ENCODE measurements at places on chromosomes 5 and 9.

- DNase-seq, result no peak
Measured at GRCh38 chr9:134996591-134997530, 79.1 kb upstream of the FCN1 start.

- no peak for DNase-seq
Measured at GRCh38 chr9:94928691-94929368, 202.3 kb downstream of the AOPEP start.

DNA sequence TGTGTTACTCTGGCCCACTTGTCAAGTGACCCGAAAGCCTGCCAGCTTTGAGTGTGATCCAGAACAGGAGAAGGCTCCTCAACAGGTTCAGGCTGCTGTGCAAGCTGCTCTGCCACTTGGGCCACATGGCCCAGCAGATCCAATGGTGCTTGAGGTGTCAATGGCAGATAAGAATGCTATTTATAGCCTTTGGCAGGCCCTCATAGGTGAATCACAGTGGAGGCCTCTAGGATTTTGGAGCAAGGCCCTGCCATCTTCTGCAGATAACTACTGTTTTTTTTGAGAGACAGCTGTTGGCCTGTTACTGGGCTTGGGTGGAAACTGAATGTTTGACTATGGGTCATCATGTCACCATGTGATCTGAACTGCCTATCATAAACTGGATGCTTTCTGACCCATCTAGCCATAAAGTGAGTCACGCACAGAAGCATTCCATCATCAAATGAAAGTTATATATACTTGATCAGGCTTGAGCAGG, 180.8 kb downstream of the CARTPT start:
- DNase-seq, result no peak

DNA sequence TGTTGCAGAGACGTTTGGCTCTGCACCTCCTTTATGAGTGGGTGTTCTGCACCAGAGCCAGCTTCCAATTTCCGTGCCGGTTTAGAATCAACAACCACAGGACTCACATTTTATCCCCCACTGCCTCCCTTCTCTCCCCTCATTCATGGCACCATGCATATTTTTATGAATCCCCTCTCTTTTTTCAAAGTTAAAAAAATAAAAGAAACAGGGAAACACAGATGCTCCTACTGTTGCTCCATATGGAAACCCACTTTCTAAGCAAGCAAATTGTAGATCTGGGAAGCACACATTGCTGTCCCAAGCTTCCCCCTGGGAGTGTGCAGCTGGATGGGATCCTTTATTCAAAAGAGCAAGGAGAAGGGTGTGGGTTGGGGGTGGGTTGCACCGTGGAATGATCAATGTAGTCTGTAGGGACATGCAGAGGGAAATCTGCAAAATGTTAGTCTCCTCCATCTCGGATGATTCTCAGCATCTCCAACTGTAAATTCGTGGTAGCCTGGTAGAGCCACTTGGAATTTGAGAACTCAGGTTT, 410.0 kb upstream of the ADAMTSL1 start:
- no peak for DNase-seq

- DNase-seq, result no peak
Measured at GRCh38 chr5:90356622-90357021, 52.9 kb downstream of the CETN3 start.

- DNase-seq, result no peak
Measured at GRCh38 chr9:127829205-127829906, 25.1 kb downstream of the ENG start.

GRCh38 chr9:16102154-16102553, 549.3 kb downstream of the CCDC171 start:
- DNase-seq, result no peak

- DNase-seq, result no peak
Measured at GRCh38 chr5:150506571-150507473, 1.1 kb upstream of the NDST1 start.

- DNase-seq, result no peak
Measured at GRCh38 chr5:21237461-21237860, 1249.5 kb upstream of the CDH18 start.

DNA sequence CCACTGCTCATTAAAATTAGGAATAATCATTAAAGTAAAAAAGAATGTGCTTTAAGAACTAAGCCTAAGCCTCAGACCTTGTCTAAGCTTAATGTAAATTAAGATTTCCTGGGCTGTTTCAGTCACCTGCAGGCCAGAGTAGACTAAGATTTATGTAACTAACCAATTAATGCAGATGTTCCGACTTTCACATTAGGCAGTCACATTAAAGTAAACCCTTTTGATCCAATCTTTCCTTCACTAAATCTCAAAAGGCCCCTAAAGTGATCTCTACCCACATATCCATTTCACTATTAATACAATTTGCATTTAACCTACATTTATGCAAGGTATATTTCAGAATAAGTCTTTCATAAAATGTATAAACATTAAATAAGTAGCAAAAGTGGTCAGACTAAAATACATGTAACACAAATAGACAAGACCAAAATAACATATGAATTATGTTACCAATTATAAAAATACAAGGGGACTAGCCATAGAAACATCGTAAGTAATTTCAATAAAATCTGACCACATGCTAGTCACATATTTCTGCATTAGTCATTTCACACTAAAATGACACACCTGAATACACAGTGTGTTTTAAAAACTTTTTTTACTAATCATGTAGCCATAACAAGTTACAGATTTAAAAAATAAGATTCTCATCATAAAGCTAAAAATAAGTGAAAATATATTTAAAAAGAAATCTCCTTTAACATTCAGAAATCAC, 7.7 kb downstream of the NR3C1 start:
- no peak for DNase-seq

GRCh38 chr5:157594257-157594656, 18.7 kb upstream of the ADAM19 start:
- no peak for DNase-seq

DNA sequence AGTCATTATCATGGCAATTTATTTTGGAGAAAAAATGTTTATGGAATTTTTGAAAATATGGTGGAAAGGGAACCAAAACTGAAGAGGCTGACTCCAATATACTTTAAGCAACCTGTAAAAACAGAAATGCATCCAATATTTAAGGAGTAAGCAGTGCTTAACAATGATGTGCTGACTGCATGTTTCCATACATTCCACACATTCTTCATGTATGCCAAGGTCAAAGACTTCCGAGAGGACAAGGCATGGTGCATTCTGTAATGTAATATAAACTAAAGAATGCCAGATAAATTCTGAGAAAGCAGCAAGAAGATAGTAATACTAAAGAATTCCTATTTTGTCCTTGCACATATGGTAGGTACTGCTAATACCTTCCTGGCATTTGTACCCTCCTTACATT, 2015.9 kb upstream of the CDH9 start:
- DNase-seq, result no peak

GRCh38 chr9:8085986-8086385, 286.4 kb upstream of the DMAC1 start:
- DNase-seq, result no peak

- DNase-seq, result no peak
Measured at GRCh38 chr9:105330755-105331154, 86.3 kb downstream of the SLC44A1 start.

- no peak for DNase-seq
Measured at GRCh38 chr5:5246736-5247135, 106.6 kb downstream of the ADAMTS16 start.

- no peak for DNase-seq
Measured at GRCh38 chr5:154618696-154619095, 136.5 kb upstream of the LARP1 start.

DNA sequence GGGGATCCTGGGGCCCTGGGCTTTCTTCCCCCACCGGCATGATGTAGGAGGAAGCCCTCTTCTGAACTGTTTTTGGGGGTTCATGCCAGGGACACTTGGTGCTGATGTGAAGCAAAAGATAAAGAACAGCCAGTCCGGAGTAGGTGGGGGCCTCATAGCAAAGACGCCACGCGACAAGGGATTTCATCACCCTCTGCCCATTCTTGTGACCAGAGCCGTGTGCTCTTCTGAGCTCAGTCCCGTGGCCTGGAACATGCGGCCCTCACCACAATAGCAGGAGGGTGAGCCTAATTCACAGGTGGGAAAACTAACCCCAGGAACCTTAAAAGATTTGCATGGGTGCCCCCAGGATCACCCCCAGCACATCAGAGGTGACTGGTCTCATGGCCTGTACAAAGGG, 225.9 kb downstream of the HSPA4 start:
- DNase-seq, result no peak

- no peak for DNase-seq
Measured at GRCh38 chr5:55520117-55520839, 14.5 kb downstream of the PLPP1 start.

GRCh38 chr9:78009186-78009585, 22.4 kb downstream of the GNAQ start:
- no peak for DNase-seq

DNA sequence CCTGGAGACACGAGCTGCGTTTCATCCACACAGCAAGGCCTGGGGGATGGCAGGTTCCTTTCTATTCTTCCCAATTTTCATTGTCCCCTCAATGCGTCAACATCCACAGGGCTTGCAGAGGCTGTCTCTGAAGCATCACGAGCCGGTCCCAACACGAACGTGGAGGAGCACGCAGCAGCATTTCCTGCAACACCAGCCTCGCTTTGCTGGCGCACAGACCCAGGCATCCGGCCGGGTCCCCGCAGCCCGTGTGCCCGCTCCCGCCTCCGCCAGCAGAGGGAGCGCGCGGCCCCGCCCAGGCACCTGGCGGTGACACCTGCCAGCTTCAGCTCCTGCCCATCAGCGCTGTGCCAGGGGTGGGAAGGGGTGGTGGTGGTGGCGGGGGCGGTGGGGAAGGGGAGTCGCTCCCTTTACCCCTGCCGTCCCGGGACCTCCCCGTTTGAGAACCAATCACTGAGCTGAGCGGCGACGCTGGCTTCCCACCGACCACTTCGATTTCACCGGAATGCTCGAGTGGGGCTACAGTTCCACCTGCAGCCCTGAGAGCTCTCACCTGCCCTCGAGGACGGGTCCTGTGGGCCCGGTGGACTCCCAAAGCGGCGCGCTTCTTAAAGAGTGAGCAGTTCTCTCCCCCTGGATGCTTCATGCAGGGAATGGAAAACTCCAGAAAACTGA, 464.5 kb downstream of the ICE1 start:
- no peak for DNase-seq

DNA sequence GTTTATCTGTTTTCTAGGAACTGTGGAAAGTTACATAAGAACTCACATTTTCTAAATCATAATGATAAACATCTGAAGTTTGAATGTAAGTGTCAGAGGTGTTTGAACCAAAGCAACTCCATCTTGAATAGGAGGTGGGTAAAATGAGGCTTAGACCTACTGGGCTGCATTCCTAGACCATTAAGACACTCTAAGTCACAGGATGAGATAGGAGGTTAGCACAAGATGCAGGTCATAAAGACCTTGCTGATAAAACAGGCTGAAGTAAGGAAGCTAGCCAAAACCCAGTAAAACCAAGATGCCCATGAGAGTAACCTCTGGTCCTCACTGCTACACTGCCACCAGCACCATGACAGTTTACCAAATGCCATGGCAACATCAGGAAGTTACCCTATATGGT, 297.7 kb upstream of the POU5F2 start:
- DNase-seq, result no peak

- DNase-seq, result no peak
Measured at GRCh38 chr9:89177944-89178829, at the start of gene SHC3. SHC3 (minus strand) TSS chr9:89178818; CDS start chr9:89178460, 358 bp downstream.

- DNase-seq, result no peak
Measured at GRCh38 chr5:74641735-74642542, 1.4 kb upstream of the ENC1 start.

GRCh38 chr9:135600296-135600817, 38.8 kb downstream of the PAEP start:
- no peak for DNase-seq

- DNase-seq, result no peak
Measured at GRCh38 chr5:172502410-172502809, 48.1 kb upstream of the SH3PXD2B start.

- no peak for DNase-seq
Measured at GRCh38 chr5:150779397-150780186, 1.0 kb downstream of the SMIM3 start.

GRCh38 chr5:174903172-174903732, 178.9 kb downstream of the MSX2 start:
- DNase-seq, result no peak

GRCh38 chr9:21974722-21975409, 19.3 kb downstream of the CDKN2A start:
- DNase-seq, result no peak

DNA sequence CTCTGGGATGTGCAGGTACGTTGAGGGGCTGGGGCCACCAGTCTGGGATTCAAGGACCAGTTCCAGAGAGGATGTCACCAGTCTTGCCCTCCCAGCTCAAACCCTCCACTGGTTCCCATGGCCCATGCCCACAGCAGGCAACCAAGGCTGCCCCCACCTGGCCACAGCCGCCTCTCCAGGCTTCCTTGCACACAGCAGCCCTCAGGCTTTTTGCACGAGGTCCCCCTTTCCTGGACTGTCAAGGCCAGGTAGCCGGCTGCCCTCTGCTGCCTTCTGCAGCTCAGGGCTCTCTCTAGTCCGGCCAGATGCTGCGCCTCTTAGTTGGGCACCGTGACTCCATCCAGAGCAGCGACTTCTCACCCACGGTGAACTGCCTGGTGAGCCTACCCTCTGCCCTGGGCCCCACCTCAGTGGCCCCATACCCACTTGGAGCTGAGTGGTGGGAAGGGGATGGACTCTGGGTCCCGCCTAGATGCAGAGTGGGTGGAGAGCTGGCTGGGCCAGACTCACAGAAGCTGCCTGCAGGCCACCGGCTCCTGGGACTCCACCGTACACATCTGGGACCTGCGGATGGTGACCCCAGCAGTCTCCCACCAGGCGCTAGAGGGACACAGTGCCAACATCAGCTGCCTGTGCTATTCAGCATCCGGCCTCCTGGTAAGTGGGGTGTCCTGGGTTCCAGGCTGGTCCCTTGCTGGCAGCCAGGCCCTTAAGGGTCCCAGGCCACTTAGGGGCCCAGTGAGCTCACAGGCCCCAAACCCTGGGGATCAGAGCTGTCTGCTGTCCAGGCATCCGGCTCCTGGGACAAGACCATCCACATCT, 2.9 kb downstream of the WDR38 start:
- no peak for DNase-seq

DNA sequence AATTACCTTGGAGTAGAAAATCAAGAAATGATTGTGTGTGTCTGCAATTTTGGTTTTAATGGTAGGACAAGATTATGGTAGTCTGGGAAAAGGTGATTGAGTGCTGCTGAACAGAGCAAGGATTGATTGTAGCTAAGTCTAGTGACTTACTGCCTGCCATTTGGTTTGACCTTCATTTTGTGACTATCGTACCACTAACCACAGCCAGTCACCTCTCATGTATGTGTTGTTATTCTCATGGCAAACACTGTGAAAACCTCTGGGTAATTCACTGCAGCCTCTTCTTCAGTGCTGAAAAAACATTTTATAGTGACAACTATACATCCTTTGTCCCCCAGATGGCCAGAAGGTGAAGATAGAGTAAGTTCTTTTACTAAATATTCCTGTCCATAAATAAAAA, 37.5 kb downstream of the CTNNA1 start:
- DNase-seq, result no peak

Measured in activated gamma-delta T cell treated with anti-CD3 and anti-CD28 coated beads, Interleukin-2, amount 50 U/mL, for 16 hours (primary cell).